ENCODE measurements at places on chromosomes 13 and 19.

DNA sequence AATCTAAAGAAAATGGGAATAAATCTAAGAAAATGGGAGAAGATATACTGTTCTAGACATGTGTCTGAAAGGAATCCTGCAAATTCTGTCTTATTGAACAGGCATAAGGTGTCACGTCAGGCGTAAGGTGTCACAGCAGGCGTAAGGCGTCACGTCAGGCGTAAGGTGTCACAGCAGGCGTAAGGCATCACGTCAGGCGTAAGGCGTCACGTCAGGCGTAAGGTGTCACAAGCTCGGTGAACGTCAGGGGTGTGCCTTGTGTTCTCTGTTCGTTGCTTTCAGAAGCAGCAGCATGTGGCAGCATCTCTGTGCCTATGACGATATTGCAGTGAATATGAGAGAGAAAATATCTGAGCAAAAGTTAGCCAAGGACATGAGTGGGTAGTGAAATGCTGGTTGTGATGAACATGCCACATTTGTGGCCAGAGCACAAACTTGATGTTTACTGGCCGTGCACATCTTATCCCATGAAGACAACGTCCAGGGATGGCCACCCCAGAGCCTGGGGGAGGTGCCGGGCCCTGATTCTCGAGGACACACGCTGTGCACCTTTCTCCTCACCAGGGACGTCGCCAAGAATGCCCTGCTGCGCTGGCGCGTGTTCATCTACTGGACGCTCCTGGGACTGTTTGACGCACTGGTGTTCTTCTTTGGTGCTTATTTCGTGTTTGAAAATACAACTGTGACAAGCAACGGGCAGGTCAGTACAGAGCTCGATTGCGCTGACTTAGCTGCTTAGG, 107.0 kb upstream of the MCF2L start:
- no peak for DNase-seq

- no peak for DNase-seq
Observed at GRCh38 chr19:491146-491741, 5.0 kb upstream of the MADCAM1 start.

GRCh38 chr13:98957731-98958442, 20.0 kb downstream of the DOCK9 start:
- no peak for DNase-seq

GRCh38 chr19:32287811-32288227, 57.6 kb upstream of the ZNF507 start:
- DNase-seq: peak; percentile 33

DNA sequence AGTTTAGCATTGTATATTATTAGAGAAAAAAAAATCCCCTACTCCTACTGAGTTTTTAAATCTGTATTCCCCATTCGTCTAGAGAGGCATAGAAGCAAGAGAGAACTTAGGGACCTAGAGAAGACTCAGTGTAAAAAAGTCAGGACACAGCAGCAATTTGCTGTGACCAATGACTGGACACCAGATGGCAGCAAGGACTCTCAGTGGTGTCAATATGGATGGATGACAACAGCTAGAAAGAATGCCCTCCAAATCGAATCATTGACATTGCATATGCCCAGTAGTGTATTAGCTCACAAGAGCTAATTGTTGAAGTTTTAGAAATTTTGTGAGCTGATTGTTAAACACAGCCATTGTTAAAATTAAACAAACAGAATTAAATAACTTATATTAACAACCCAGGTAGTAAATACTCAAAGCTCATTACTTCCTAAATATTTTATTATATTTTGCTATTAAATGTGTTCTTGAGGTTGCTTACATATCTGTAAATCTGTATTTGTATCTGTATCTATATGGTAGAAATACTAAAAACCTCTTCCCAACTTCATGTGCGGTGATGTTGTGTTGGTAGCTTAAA, 43.9 kb downstream of the SIAH3 start:
- DNase-seq: peak; percentile 57

DNA sequence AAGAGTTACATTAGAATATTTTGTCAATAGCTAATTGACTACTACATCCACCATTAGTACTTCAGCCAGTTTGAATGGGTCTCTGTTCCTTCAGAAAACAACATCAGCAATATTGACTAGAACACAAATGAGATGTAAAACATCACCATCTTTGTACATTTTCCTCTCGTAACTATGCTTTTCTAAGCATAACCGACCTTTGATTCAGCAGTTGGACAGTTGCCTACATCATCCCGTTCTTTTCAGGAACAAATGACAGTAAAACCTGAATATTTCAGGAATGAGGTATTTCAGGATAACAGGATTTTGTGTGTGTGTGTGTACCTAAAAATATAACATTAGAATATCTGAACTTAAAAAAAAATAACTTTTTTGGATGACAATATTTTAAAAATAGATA, 60.9 kb downstream of the STARD13 start:
- DNase-seq: no peak

Measured in suppressor macrophage treated with lipopolysaccharide for 4 hours (primary cell).